ENCODE measurements at places on chromosomes 11 and 22.

DNA sequence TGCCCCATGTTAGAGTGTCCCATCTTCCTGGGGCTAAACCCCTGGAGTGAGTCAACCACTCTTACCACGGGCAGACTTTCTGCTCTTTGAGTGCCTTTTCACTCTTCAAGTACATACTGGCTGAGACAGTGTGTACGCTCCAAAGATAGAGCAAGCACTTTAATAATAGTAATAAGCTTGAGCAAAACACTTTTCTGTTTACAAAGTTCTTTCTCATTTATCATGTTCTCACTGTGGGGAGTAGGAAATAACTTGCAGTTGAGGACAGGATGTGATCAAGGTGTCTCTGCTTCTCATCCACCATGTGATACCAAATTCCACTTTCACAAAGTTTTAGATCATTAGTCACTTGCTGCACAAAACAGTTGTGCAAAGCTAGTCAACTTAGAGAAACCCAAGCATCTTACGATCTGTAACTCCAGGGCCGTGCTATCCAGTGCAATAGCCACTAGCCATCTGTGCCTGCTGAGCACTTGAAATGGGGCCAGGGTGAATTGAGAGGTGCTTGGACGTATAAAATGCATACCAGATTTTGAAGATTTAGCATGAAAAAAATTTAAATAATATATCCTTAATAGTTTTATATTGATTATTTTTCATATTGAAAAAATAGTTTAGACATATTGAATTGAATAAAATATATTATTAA, 135.3 kb downstream of the KIF18A start:
- no peak for DNase-seq

GRCh38 chr11:101848262-101848661, 66.5 kb upstream of the CEP126 start:
- peak; percentile 12 for DNase-seq

DNA sequence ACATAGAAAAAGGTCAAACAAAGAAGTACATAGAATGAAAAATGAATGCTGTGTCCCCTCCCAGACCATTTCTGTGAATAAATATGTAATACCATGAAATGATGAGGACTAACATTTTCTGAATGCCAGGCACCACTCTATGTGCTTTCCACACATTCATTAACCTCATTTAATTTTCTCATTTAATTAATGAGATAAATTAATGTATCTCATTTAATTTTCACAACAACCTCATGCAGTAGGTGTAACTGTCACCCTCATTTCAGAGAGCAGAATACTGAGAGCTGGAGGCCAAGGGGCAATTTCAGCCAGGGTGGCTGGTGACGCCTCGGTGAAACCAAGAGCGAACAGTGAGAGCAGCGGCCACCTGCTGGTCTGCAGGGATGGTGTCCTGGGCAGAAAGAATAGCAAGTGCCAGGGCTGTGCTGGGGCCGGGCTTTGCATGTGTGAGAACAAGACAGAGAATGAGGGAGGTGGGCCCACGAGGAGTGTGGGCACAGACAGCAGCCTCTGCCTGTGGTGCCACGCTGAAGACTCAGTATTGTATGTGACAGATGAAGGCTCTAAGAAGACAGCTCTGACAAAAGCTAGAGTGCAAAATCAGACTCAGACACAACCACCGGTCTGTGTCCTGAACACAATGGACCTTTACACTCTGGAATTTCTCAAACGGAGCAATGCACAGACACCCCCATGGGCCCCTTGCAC, 1.8 kb upstream of the SERPIND1 start:
- no peak for DNase-seq

DNA sequence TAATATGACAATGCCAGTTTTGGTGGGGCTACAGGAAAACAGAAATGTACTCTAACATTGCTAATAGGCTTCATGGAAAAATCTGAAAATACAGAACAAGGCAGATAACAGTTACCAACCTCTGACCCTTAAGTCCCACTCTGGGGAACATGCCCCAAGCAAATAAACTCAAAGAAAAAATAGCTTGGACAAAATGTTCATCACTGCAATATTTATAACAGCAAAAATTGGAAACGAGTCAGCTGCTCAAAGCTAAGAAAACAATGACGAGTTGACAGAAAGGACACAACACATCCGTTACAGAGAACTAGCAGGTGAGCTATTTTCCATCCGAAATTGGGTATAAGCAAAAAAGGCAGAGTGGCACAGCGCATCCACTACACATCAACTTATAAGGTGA, 70.5 kb downstream of the PACSIN2 start:
- no peak for DNase-seq

DNA sequence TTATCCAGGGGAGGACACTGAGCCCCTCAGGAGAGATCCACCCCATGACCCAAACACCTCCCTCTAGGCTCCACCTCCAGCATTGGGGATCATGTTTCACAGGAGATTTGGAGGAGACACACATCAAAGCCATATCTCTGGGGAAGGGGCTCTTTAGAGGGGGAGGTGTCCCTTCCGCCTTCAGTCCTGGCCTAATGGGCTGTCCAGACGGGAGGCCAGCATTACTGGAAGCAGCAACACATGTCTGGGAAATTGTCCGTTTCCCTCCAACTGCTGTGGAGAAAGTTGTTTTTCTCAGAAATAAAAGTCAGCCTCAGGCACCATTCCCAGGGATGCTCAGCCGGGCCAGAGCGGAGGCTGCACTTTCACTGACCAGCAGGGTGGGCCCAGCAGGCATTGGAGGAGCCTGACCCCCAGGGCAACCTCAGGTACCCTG, 9.5 kb downstream of the CACNA1I start:
- no peak for DNase-seq

DNA sequence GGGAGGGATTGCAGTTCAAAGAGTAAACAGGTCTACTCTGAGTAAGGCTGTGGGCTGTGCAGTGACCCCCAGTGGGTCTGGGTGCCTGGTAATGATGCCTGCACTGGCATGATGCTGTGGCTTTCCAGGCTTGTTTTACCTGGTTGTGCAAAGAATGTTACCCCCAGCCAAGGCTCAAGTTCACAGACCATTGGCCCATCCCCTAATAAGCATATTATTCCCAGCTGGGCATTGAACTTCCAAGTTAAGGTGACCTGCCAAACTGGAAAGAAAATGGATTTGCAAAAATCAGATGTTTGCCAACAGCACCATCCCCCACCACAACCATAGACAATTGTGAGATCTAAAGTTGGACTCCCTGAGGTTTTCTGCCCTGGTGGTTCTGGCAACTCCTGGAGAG, 7.9 kb upstream of the EHF start:
- DNase-seq, result no peak

DNA sequence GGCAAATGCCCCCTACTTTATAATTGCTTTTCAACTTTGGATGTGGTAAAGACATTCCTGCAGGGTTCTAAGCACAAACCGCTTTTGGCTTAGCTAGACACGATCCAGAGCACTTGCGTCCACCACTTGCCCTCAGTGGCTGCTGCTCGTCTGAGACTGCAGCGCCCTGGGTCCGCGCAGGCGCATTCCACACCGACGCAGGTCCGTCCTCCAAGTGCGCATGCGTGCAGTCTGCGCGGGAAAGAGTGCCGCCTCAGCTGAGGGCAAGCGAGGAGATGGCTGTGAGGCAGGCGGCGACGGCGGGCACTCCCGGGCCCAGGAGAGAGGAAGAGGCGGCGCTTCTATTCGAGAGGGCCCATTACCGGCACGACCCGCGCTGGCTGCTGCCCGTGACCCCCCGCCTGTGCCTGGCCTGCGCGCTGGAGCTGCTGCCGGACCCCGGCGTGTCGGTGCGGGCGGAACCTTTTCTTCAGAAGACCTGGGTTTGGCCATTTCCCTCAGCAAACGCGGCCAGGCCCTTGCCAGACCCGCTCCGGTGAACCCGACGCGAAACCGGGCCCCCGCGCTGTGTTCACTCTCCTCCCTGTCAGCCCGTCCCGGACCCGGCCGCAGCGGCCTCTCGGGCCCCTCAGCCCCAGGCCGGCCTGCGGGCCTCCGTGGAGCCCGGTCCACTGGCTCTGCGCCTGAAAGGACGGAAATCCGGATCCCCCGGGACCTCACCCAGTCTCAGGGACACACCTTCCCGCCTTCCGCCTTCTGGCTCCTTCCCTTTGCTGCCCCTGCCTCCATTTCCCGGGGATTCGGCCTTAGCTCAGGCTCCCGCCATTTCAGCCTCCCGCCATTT, at the start of gene MEI1:
MEI1 (plus strand) TSS at position 240 of the 844 bp plus-strand sequence; CDS start at position 276, 36 bp downstream.
- DNase-seq, result no peak

GRCh38 chr11:118415739-118416068, 14.3 kb downstream of the ATP5MG start:
- DNase-seq, result peak; percentile 75

GRCh38 chr22:22786301-22787115, 101.1 kb upstream of the IGLL5 start:
- DNase-seq, result no peak

- no peak for DNase-seq
These were observed 2.1 kb upstream of the AHNAK start for GRCh38 chr11:62548545-62549335.

DNA sequence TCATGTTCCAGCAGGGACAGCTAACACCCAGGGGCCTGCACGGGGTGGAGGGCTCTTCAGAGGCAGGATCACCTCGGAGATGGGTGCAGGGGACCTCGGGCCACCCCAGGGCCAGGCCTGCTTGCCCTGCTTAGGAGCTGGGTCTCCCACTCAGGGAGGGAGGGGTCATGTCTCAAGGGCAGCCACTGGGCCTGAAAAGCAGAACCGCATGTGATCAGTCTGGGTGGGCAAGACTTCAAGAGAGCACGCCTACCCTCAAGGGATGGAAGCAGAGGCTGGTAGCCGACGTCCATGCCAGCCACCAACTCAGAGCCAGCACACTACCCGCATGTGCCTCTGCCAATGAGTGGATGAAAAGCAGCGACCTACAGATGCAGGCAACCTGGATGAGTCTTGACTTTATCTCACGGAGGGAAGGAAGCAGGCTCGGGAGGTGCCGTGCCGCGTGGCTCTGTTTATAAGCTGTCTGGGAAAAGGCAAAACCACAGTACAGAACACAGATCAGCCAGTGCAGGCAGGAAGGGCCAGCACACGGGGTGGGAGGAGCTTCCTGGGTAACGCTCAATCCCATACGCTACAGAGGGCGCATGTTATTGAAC, 16.0 kb downstream of the TBX1 start:
- DNase-seq, result peak; percentile 84

DNA sequence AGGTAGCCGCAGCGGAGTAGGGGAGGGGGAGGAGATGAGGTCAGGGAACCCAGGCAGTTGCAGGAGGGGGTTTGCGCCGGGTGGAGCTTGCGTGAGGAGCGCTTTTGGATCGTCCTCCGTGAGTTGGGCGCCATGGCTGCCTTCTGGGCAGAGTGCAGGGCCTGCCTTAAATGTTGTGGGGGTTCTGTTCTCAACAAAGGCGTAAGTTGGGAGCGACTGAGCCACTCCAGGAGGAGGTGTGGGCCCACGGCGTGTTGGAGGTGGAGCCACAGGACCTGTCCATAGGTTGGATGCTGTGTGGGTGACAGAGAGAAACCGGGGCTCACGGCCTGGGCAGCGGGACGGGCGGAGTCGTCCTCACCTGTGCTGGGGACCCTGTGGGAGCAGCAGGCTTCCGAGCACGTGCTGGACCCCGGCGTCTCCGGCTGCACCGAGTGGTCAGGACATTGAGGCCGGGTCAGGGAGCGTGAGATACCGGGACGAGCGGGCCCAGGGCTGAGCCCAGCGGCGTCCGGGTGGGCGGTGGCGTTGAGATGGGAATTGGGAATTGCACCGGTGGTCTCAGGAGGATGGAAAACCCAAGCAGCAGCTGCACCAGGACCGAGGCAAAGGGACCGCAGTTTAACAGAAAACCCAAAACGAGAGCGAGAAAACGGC, 977 bp upstream of the PGGHG start:
- DNase-seq, result no peak

GRCh38 chr22:22884010-22884887, 3.4 kb upstream of the IGLL5 start:
- peak; percentile 85 for DNase-seq

DNA sequence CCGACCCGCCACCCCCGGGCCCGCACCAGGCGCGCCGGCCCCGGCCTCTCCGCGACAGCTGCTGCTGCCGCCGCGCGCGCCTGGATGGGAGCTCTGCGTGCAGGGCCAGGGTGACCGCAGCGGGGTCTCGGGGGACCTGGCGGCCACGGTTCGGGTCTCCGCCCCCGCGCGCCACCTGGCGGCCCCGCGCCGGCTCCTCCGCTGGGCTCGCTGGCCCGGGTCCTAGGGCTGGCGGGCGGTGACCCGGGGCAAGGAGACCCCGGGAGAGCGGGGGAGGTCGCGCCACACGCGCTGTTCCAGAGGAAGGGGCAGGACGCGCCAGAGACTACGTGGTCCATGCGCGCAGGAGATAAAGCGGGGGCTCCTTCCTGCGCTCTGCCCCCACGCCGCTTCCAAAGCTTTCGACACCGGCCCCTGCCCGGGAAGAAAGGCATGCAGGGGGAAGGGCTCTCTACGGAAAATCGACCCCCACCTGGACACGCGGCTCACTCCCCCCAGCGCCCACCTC, 562 bp downstream of the SHANK2 start:
- DNase-seq, result peak; percentile 69

DNA sequence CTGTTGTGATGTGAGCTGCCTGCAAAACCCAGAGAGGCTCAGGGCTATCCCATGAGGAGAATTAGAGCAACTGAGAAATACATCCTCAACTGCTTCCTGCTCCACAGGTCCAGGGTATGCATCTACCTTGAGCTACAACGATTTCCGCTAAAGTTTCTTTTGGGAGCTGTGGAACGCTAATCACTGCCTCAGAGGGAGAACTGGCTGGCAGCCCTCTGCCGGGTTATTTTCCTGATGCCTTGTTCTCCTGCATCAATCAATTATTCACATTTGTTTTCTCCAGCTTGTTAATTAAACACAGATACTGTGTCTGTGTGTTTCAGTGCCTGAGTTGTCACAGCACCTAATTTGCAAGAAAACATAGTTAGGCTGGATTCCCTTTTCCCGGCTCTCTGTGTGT, 211.1 kb upstream of the PLET1 start:
- no peak for DNase-seq

DNA sequence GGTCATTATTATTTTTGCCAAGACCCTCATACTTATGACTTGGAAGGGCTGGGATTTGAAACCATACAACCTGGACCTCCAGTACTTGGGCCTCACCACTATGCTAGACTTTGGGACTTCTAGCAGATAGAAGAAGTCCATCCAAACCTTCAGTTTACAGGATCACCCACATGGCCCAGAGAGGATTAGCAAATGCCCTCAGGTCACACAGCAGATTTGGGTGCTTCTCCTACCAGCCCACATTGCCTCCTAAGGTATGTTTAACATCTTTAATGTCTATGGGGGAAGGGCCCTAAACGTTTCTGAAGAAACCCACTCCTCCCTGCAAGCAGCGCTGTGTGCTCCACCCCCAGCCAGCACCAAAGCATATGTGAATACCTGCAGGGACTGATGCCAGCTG, 17.5 kb upstream of the GCAT start:
- DNase-seq, result no peak

DNA sequence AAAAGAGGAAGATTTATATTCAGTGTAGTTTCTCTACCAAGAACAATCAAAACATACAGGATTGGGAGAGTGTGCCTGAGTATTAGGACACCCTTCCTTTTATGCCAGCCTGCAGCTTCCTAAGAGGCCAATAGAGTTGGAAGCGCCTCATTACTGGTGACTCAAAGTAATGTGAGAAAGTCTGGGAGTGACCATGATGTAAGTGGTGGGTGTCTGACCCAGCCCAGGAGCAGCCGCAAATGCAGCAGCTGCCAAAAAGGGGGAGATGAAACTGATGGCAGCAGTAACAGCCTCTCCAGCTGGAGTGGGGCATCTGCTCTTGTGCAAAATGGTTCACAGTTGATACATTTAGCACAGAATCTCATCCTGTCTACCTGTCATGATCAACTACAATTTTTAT, 62.0 kb downstream of the ZNF280B start:
- no peak for DNase-seq

Data from NB4 (cell line).